ENCODE measurements at places on chromosomes 12 and 14.

- no peak for DNase-seq
Observed at GRCh38 chr14:53126731-53127130, 26.4 kb downstream of the DDHD1 start.

GRCh38 chr14:61927520-61927919 is 165.3 kb downstream of the SNAPC1 start:
- no peak for DNase-seq

DNA sequence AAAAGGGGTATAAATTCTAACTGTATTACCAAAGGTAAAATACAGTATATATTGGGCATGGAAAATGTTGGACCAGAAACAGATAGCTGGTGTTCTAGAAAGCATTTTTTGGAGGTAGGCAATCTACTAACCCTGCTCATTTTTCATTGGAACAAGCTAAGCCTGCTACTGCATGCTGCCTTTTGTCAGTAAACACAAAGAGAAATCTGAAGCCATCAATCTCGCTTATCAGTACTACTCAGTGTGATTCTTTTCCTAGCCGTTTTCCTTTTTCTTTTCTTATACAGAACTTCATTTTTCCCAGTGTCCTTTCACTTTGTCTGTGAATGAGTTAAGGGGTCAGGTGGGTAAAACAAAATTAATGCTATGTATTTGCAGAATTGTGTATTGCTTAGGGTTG is 312.3 kb downstream of the NPAS3 start:
- DNase-seq = no peak

- no peak for DNase-seq
Observed at GRCh38 chr12:101799774-101800173, 31.0 kb downstream of the GNPTAB start.

- DNase-seq = no peak
Observed at GRCh38 chr12:8554451-8555195, 13.9 kb upstream of the CLEC4E start.

DNA sequence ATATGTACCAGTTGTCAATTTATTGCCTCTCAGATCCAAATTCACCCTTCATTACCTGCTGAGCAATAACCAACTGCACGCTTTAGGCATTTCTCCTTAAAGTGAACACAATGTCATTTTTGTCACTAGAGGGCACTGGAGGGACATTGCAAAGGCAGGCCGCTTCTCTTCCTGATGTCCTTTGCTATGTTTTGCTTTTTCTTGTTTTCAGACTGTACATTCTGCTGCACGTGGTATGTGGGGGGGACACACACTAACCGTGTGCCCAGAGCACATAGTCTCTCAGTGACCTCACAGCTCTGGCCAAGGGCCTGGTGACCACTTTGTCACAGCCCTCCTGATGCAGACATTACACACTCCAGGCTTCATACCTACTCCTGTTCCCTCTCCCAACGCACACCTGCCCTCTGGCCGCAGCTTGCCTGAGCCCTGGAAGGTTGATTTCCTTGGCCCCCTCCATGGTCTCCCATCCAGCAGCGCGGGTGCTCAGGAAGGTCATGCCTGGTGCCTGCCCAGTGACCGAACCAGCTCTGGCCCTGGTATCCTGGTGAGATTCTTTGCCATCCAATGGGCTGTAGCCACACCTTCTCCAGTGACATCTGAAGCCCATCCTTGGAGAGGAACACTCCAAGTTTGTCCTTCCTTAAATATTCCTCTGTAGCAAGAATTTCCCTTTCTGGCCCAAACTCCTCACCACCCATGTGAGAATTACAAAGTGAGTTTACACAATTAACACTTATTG is 39.9 kb downstream of the MYO1H start:
- DNase-seq = no peak

GRCh38 chr14:101254805-101255764 is 306.2 kb upstream of the DIO3 start:
- DNase-seq = no peak

DNA sequence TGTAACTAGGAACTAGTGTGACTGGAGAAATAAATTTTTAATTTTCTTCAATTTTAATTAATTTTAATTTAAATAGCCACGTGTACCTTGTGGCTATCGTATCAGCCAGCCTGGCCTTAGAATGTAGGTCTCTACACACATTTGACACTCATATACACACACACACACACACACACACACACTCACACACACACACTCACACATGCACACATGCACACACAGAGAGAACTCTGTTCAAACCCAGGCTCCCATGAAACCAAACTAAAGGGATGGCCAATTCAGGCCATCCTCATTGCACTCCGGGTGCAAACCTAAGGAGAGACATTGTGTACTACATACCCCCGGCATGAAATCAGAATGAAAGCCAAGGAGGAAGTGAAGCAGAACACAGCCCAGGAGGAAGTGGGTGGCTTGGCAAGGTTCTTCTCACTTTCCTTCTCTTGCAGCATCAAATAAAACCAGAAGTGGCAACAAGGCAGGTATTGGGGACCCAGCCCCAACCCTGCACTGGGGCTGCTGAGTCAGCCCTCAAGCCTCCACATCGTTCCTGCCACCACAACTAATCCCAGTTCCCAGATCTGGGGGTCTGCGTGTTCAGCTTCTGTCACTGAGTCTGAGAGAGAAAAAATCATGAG is 26.2 kb upstream of the CHPT1 start:
- no peak for DNase-seq

DNA sequence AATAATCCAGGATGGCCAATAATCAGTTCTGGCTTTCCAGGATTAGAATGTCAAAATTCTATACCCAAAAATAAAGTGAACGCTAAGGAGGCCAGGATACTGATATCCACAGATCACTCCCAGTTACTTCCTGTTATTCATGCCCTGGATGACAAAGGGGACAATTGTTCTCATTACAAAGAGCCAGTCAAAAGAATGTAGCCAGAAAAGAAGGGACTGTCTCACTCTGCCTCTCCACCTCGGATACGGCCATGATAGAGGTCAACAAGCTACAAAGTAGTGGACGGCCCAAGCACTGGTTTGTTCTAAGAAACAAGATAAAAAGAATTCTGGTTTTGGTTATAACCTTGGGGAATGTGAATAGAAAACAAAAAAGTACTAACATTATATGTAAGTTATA is 116.1 kb upstream of the ATF7IP start:
- DNase-seq = no peak

GRCh38 chr14:98906123-98906995 is 365.6 kb downstream of the BCL11B start:
- DNase-seq = no peak

GRCh38 chr12:129034558-129035289 is 181.4 kb downstream of the GLT1D1 start:
- DNase-seq = no peak

- DNase-seq = no peak
Observed at GRCh38 chr12:13304924-13305323, 108.4 kb downstream of the EMP1 start.

DNA sequence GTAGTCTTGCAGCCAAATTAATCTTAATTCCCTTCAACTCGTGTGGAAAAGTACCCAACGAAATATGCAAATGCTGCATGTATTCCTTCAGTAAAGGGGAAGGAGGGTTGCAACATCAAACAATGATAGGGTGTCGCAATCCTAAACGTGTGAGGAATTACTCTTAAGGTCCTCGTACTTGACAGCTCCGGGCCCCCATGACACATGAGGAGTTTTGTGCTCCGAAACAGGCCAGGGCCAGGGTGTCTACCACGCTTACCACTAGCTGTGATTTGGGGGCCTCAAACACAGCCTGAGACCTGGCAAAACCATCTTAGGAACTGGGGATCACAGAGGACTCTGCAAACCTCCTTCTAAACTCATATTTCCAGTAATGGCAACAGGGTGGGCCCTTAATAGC is 20.4 kb downstream of the FOS start:
- no peak for DNase-seq

DNA sequence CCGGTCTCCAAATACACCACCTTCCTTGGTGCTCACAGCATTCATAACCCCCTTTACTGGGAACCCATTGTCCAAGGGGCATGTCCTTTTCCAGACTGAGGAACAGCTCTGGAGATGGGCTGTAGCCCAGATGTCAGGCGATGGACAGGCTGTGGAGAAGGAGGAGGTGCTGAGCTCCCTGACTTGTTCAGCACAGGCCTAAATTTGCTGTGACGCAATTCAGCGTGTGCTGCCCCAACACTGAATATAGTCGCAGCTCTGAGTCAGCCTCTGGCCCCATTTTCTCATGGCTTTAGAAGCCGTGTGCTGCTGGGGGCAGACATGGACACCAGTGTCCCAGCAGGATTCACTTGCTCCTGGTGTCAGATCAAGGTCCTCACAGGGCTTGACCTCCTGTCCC is 269.1 kb downstream of the EMP1 start:
- no peak for DNase-seq

- no peak for DNase-seq
Observed at GRCh38 chr12:48358937-48359513, 8.3 kb upstream of the ZNF641 start.

DNA sequence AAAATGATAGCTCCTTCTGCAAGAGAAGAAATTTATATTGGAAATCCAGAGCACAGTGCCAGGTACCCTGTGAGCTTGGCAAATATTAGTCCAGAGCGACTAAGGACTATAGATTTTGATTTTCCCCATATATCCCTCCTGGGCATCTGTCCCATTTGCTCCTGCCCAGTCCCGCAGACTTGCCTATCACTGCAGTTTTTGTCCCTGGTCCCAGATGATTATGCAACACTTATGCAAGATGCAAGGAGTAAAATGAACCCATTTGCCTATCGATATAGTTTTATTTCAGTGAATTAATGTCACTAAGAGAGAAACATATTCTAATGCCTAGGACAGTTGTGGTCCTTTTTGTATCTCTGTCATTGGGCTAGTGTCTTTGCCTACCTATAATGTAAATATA is 215.9 kb upstream of the BMP4 start:
- no peak for DNase-seq

GRCh38 chr14:22220427-22220826 is 368.6 kb downstream of the DAD1 start:
- DNase-seq = no peak

GRCh38 chr12:50075808-50076170 is 9.4 kb upstream of the SMARCD1 start:
- no peak for DNase-seq

GRCh38 chr14:105931808-105932483 is 405.6 kb downstream of the TMEM121 start:
- DNase-seq = no peak

DNA sequence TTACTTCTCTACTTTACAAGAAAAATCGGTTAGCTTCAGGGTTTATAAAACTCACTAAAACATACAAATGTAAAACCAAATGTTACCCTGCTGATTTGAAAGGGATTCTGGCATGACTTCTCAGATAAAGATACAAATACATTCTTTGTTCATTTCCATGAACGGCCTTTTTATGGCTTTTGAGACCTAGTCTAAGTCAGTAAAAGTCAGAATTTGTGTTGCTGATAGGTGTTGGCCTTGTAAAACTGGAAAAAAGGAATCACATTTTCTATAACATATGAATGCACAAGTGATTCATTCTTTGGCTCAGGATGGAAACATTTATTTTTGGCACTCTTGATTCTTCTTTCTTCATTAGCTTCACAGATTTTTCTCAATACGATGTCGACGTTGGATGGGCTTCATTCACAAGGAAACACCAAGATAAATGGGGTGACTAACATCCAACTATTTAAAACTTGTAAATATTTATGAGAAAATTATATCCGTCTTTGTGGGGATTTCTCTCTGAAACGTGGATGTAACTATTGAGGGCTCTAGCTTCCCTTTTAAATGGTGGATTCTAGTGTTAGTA is 27.0 kb upstream of the CPM start:
- DNase-seq = no peak

GRCh38 chr12:127998988-127999387 is 268.0 kb upstream of the TMEM132C start:
- no peak for DNase-seq

DNA sequence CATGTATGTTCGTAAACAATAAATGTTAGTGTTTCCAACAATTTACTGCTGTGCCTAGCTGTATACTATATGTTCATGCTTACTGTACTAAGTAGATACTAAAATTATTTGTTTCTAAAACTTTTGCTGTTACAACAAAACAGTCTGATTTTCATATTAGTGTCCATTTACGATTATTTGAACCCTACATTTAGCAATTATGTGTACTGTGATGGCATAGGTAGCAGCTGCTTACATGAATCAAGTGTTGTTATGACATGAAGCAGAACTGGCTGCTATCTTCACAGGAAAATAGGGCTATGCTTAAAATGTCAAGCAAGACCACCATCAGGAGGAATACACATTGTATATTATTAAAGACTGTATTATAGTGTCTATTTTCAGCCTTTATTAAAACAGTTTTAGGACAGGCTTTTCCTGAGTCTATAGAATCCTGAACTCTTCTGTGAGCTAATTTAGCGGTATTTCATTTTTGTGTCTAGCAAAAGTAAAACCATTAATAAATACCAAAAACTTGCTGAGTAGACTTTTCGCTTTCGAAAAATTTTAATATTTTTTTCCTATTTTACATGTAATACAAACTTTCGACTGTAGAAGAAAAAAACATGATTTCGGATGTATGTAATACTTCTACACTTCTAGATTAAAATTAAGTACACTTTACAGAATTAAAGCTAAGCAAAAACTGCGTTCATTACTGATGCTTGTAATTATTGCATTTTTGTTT is 1.1 kb upstream of the WDR89 start:
- no peak for DNase-seq

- no peak for DNase-seq
Observed at GRCh38 chr14:97027256-97027999, 230.2 kb downstream of the VRK1 start.

DNA sequence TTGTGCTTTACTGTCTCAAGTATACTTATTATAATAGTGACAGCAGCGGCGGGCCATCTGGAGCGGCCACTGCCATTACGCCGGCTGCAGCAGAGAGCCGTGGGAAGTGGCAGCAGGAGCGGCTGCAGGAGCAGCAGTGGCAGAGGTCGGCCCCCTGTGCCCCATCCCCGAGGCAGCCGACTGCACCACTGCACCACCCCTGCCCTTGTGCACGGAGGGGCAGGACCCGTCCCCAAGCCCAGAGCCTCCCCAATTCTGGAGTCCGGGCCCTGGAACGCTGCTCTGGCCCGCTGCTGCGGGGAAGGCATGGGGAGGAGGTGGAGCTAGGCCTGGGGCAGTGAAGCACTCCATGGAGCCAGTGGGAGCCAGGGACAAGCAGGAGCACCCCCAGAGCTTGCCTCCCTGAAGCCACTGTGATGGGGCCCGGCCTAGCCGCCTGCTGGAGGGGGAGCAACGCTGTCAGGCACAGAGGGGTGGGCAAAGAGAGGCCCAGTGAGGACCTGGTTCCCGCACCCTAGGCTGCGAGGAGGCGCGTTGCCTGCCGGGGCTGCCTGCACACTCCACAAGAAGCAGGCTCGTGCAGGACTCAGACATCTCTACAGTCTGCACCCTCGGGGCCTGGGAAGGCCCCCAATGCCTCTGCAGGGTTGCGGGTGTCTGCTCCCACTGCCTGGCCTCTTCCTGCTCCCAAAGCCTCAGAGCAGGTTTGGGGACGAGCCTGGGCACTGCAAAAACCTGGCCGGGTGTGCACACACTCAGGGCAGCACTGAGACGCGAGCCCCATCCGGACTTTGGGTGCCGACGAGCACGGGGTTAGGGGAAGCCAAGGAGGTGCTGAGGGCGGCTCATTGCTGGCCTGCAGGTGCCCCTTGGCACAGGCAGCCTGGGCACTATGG is 74.2 kb upstream of the RASSF8 start:
- no peak for DNase-seq

Data from stimulated activated CD8-positive, alpha-beta memory T cell treated with anti-CD3 and anti-CD28 coated beads, Interleukin-2, amount 100 ng/mL, for 48 hours (primary cell).